Stimulated activated CD4-positive, alpha-beta T cell treated with anti-CD3 and anti-CD28 coated beads, Interleukin-2, amount 100 ng/mL, for 48 hours (primary cell): ENCODE measurements at places on chromosomes 7 and 10.

DNA sequence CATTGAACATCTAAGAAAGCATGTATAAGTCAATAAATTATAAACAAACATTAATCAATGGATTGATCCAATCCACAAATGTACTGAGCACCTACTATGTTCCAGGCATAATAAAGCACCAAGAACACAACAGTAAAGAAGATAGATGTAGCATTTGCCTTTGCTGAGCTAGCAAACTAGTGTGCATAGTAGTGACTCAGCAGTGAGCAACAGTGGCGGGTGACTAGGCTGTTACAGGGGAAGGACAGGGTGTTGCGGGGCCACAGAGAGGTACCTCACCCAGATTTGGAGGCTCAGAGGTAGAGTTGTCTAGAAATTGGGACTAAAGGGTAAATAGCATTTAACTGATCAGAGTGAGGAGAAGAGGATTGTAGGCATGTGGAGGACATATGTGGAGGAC, 83.6 kb downstream of the NXPH1 start:
- DNase-seq = no peak

GRCh38 chr7:149414745-149415390, 46.0 kb downstream of the ZNF777 start:
- DNase-seq = peak; percentile 35

GRCh38 chr7:155459700-155460461, 2.0 kb downstream of the EN2 start:
- DNase-seq = no peak

GRCh38 chr10:29585488-29585976, 49.2 kb downstream of the SVIL start:
- no peak for DNase-seq

DNA sequence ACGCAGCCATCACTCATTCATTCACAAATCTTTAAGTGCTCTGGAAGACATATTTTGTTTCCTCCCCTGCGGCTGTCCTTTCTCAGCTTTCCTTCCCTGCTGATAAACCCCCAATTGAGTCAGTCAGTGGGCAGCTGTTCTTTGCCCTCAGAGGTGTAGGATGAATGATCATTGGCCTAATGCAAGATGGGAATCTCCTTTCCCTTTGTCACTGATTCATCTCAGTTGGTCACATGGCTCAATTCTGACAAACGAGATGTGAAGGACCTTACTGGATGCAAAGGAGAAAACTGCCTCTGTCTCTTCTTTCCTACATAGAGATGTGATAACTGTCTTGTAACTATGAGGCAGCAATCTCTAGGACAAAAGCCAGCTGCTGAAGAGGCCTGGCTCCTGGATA, 44.6 kb downstream of the COL28A1 start:
- DNase-seq = no peak

GRCh38 chr10:51487576-51487975, 211.8 kb downstream of the CSTF2T start:
- DNase-seq = no peak

- no peak for DNase-seq
These were observed 525.8 kb downstream of the NRG3 start for GRCh38 chr10:82400841-82401240.

DNA sequence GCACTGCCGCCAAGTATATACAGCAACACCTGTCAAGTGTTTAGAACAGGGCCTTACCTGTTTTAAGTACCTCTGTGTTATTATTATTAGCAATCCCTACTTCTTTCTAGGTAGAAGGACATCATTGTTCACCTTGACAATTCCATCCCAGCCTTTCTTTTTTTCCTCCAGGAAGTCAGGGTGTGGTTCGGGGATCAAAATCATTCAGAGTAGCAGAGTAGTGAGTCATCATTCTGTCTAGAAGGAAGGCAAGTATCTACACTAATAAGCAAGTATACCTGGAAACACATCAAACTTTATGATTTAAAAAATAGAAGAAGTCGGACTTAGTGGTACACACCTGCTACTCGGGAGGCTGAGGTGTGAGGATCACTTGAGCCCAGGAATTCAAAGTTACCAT, 25.5 kb upstream of the CAPZA2 start:
- DNase-seq = no peak

DNA sequence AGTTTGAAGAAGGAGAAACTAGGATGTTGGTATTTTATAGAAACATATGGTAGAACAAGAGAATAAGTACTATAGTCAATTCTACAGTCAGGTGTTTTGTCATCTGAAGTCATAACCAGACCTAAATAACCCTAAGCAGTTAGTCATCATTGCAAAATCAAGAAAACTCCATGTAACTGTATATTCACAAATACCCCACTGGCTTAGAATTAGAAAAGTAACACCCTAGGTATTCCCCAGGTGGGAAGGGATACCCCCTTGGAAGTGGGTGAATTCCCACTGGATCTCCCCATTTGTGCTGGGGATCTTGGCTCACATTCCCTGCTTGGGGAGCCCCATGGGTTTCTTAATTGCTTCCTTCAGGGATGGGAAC, 45.9 kb upstream of the ITGB8 start:
- no peak for DNase-seq

- DNase-seq = no peak
These were observed 150.3 kb upstream of the NPY start for GRCh38 chr7:24133691-24134090.

GRCh38 chr7:128215739-128216138, 25.3 kb upstream of the LEP start:
- DNase-seq = no peak

GRCh38 chr10:61812052-61812721, 89.3 kb upstream of the ARID5B start:
- no peak for DNase-seq

GRCh38 chr10:102946992-102947391, 28.9 kb downstream of the CNNM2 start:
- DNase-seq = no peak

- no peak for DNase-seq
These were observed 8.6 kb downstream of the COL28A1 start for GRCh38 chr7:7527047-7527446.

- DNase-seq = no peak
These were observed 32.1 kb upstream of the PDSS1 start for GRCh38 chr10:26665080-26666048.

- DNase-seq = no peak
These were observed 220.2 kb upstream of the SH2B2 start for GRCh38 chr7:102066476-102066875.

DNA sequence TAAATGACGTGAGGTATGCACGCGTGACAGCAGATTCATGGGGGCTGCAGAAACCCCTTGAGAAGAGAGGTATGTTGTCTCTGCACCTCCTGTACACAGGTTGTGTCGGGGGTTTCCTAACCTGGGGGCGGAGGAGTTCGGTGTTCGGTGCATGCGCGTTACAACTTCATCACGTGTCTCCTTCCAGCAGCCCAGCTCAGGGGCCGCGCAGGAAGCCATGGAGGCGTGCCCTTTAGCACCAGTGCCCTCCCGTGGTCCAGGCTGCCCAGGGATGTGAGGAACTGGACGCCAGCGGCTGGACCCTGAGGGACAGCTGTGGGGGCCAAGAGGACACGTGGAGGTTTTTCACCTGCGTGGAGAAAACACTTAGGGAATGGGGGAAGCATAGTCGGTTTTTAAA, 186.4 kb downstream of the EBF3 start:
- no peak for DNase-seq

DNA sequence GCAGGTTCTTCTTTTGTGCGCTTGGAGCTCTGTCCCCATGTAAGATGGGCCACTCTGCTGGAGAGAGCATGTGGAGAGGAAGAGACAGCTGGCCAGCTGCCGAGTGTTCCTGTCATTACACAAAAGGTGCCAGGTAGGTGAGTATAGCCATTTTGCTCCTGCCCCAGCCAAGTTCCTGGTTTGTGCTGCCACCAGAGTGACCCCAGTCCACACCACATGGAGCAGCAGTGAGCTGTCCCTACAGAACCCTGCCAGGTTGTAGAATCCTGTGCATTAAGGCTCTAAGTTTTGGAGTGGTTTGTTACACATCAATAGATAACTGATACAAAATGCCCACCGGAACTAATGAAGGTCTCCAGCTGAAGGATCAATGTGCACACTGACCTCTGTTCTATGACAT, 84.6 kb upstream of the GHITM start:
- no peak for DNase-seq

DNA sequence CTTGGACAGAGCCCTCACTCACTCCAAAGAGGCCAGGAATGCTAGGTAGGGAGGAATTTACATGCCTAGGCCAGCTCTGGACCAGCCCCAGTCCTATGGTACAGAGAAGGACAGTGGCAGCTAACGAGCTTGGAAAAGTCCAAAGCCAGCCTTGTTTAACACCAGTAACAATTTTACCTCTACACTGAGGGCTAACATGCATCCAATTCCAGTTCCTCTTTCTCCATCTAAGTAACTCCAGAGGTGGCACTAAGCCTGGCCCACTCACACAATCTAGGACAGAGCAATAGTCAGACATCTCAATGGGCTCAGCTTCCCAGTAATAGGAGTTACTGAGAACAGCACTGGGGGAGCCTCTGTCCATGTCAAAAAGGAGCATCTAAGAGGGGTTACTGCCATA, 5.7 kb upstream of the LCOR start:
- no peak for DNase-seq

GRCh38 chr7:126755381-126755780, 497.4 kb downstream of the GRM8 start:
- no peak for DNase-seq

DNA sequence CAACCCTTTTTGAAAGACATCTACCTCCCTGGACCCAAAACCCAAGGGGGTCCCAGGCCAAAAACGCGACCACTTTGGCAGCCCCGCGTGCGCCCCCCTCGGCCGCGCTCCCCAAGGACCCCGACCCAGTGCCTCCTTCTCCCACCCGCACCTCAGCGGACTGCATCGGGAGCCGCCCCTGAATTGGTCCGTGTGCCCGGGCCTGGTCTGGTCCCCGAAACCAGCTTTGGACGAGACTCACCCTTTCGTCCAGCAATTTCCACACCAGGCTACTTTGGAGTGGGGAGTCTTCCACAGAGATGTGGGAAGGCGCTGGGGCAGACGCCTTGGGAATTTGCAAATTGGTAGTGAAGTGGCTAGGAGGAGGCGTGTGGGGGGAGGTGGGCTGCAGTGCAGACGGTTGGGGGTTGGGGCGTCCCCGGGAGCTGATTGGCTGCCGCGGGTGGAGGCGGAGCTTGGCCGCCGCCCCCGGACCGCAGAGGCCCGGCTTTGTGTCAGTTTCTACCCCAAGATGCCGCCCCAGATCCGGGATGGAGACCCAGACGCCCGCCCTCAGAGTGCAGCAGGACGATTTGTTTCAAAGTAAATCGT, 16.9 kb downstream of the TCAF1 start:
- DNase-seq = no peak

DNA sequence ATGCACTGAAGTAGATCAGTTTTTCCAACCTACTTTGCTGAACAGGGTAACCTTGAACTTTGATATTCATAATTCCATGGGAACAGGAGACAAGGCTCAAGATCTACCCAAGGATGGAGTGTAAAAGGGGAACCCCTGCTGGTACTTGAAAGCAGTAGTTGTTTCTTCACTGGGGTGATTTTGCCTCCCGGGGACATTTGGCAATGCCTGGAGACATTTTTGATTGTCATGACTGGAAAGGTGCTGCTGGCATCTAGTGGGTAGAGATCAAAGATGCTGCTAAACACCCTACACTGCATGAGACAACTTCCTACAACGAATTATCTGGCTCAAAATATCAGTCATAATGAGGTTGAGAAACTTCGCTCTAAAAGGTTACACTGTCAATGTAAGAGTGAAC, 214.8 kb upstream of the CTBP2 start:
- DNase-seq = no peak

DNA sequence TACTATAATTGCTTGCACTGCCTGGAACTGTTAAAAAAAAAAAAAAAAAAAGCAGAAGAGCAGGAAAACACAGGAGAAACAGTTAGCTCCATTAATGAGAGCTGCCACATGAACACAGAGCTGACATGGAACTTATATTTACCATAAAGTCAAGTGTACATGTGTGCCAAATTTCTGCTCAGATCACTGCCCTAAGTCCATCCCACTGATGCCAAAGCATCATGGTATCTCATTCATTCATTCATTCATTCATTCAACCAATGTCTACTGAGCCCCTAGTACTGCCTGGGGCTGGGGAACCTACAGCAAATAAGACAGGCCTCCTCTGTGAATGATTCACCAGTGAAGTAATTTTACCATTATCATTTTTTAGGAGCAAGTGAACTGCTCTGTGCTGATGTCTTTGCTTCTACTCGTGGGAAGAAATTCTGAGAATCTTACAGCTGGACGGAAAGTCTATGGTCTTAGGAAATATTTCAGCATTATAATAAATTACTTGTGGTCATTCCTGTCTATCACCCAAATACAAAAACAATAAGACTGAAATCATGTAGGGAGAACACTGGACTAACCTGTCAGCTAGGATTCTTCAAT, 58.8 kb upstream of the ABLIM1 start:
- no peak for DNase-seq

- no peak for DNase-seq
These were observed 24.5 kb upstream of the MSRB2 start for GRCh38 chr10:23070913-23071218.

DNA sequence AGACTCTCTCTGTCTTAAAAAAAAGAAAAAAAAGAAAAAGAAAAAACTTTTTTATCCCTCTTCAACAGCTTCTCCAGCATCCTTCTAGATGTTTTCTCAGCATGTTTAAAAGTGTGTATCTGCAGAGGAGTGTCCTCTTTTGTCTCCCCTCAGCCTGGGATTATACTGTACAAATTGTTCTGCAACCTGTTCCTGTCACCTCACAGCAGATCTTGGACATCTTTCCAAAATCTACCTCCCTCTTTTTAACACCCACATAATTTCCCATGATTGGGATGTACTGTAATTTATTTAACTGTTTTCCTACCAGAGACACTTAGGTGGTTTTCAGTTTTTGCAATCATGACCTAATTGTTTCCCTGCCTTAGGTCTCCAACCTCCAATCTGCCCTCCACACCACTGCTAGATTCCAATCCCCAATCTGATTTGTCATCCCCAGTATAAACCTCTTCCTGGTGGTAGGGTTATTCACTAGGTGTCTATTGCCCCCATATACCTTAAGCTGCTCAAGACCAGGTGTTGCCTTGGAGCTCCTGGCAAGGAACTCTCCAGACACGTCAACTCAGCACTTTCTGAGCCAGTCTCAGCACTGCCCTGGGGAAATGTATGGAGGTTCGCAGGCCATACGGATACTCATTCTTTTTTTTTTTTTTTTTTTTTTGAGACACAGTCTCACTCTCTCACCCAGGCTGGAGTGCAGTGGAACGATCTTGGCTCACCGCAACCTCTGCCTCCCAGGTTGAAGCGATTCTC, 17.6 kb upstream of the DDIT4 start:
- no peak for DNase-seq

DNA sequence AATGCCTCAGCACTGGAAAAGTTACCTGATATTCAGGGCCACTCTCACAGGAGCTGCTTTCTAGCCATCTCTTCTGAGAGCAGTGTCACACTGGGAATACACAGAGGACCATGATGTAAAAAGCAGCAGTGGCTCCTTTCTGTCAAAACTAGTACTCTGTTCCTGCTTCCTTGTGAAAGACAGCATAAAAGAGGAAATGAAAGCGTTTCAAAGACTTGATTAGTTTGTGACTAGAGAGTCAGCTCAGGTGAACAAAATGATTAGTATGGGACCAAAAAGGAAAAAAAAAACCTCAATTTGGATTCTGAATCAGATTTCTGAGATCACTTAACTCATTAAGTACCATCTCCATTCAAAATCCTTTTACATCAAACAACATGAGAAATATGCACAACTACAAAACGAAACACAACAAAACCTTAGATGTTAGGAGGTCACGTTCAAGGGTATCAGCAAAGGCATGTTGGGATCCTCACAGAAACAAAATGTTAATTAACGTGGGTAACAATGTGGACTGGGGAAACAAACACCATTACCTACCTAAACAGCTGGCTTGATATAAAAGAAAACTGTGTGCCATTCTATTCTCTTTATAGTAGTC, 103.7 kb downstream of the MACC1 start:
- no peak for DNase-seq
